ENCODE measurements at places on chromosomes 5 and 9.

GRCh38 chr5:116522356-116523136, 52.1 kb downstream of the SEMA6A start:
- DNase-seq: no peak

DNA sequence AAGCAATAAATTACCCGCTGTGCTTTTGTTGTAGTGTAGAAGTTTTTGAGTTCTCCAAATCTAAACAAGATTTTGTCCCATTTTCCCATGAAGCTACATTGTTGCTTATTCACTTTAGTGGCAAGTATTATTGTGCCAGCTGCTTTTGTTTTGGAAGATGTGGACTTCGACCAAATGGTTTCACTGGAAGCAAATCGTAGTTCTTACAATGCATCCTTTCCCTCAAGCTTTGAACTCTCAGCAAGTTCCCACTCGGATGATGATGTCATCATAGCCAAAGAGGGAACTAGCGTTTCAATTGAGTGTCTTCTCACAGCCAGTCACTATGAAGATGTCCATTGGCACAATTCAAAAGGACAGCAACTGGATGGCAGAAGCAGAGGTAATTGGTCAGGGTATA, 10.9 kb downstream of the MFAP3 start:
- no peak for DNase-seq

DNA sequence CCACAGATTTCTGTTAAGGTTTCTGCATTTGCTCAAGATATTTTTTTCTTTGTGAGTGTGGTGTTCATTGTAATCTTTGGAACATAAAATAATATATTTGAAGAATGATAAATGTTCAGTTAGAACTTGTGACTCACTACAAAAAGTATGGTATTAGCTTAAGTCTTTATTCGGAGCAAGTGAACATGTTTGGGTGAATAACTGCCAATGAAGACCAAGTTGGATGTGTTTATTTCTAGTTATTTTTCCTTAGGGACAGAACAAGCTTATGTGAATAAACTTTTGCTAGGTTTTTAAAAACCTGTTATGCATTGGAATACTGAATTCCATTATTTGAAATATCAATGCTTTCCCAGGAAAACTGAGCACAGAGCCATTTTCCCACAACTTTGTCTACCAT, 418.6 kb downstream of the SLCO4C1 start:
- no peak for DNase-seq

DNA sequence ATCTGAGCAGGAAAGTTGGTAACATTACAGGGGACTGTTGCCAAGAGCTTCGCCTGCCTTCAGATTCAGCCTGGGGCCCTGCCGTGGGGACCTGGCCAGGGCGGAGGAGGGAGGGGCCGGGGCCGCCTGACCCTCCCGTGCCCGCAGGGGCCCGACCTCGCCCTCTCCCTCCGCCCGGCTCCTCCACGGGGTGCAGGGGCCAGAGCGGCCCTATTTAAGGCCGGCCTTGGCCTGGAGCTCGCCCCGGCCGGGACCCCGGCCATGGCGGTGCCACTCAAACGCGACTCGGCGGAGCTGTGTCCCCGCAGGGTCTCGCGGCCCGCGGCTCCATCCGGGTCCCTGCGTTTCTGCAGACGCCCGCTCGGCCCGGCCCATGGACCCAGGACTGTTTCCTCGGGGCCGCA, 757 bp downstream of the TMEM250 start:
- no peak for DNase-seq

- DNase-seq: no peak
These were observed 594.0 kb downstream of the HINT1 start for GRCh38 chr5:130571076-130571475.
